ENCODE measurements at places on chromosomes 1 and 21. TPM values are rescaled to one million over a fixed set of nuclear protein-coding genes. Genes with fewer than 3 reads are reported as not detected.

TRPM2 gene
- not detected for total RNA-seq

FMO1 gene
- total RNA-seq = 0.08 TPM

HTR6 gene
- total RNA-seq = 0.10 TPM

IKBKE gene
- total RNA-seq = 10.0 TPM

ST6GALNAC3 gene
- total RNA-seq = not detected

ADCY10 gene
- total RNA-seq = not detected

RIMS3 gene
- total RNA-seq = 31.0 TPM
